Kidney (tissue), 22 donors: ENCODE measurements at places on chromosomes 7 and 10. TPM values are rescaled to one million over a fixed set of nuclear protein-coding genes. Genes with fewer than 3 reads are reported as not detected.

DNA sequence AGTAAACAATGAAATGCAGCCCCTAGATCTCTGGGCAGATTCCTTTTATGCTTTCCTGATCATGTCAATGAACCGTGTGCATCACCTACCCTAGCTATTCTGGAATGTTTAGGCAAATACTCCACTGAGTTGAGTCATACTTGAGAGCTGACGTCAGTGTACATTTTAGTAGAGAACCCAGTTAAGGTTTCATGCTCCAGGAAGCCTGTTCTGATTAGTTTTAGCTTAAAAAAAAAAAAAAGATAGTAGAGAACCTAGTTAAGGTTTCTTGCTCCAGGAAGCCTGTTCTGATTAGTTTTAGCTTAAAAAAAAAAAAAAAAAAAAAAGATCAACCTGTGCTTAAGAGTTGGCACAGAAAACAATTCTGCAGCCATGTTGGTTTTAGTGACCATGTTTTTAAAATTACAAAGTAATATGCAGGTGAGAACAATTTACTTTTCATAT, 3.7 kb upstream of the MCU start:
- peak; percentile 87 for DNase-seq

- DNase-seq = no peak
Observed at GRCh38 chr10:121811386-121811785, 116.4 kb downstream of the ATE1 start.

GRCh38 chr7:159197066-159197975, 52.7 kb upstream of the VIPR2 start:
- peak; percentile 51 for DNase-seq

The FAM25C gene
- not detected for total RNA-seq
